Suprapubic skin (tissue), 4 donors: ENCODE measurements at places on chromosomes 7 and 10.

- DNase-seq, result no peak
Observed at GRCh38 chr10:66746711-66747110, 179.1 kb upstream of the LRRTM3 start.

GRCh38 chr7:68511281-68511680 lies 1087.0 kb upstream of the AUTS2 start:
- DNase-seq, result no peak

GRCh38 chr7:141409801-141410329 lies 141.3 kb upstream of the AGK start:
- DNase-seq, result no peak

GRCh38 chr10:1233031-1233430 lies 176.8 kb downstream of the WDR37 start:
- DNase-seq, result no peak

DNA sequence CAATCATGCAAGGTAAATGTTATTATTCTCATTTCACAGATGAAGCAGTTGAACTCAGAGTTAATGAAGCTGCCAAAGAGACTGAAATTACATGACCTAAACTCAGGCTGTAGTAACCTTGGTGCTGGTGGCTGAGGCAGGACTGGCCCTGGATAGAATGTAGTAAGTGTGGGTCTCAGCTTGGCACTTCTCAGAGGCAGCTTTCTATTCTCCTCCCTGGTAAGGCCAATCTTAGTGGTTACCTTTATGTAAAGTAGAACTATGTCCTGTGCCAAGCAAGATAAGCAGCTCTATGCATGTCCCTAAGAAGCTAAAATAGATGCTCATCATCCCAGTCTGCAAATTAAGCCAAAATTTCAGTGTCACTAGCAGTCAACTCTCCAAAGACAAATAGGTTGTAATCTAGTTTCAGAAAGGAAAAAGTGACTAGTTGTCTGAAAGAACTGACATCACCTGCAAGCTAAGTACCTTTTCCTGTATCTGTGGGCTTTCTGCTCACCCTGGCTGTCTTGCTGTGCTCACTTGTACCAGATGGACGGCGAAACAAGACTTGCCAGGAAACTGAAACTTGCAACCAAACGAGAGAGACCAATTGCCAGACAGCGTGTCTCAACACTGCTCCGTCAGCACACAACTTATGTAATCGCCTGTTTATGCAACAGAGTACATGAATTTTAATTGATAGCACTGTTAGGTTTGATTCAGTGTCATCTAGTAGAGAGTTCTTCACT lies 43.7 kb downstream of the CH25H start:
- peak; percentile 74 for DNase-seq

GRCh38 chr7:47962262-47962661 lies 14.0 kb upstream of the PKD1L1 start:
- no peak for DNase-seq

DNA sequence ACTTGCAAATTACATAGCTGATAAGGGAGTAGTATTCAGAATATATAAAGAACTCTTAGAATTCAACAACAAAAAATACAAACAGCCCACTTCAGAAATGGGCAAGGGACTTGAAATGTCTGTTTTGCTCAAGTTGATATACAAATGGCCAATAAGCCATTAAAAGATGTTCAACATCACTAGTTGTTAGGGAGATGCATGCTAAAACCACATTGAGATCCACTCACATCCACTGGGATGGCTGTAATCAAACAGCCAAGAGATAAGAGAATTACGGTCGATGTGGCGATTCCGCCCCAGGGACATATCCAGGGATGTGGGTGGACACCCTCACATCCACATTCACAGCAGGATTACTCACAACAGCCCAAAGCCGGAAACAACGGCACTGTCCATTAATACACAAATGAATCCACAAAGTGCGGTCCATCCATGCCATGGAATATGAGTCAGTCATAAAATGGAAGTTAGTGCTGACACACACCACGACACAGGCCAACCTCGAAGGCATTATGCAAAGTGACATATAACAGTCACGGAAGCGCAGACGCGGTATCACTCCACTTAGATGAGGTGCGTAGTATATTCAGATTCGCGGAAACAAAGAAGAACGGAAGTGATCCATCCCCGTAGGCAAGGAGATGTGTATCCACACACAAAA lies 227.8 kb downstream of the DNAJB6 start:
- no peak for DNase-seq

- DNase-seq, result no peak
Observed at GRCh38 chr7:81007051-81007450, 88.2 kb upstream of the SEMA3C start.

DNA sequence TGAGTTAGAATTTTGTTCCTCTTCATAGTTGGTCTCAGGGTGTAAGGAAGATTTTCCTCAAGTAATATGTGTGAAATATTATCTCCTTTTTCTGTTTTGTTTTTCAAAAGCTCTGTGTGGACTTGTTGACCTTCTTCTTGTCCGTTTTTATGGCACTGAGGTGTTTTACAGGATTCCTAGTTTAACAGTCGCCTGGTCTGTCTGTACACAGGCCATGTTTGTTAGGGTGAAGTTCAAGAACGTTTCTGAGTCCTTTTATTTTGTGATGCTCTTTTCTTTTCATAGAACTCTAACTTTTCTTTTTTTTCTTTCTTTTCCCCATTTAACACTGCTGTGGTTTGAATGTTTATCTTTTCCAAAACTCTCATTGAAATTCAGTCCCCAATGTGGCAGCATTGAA lies 18.5 kb downstream of the TACC2 start:
- DNase-seq, result no peak

DNA sequence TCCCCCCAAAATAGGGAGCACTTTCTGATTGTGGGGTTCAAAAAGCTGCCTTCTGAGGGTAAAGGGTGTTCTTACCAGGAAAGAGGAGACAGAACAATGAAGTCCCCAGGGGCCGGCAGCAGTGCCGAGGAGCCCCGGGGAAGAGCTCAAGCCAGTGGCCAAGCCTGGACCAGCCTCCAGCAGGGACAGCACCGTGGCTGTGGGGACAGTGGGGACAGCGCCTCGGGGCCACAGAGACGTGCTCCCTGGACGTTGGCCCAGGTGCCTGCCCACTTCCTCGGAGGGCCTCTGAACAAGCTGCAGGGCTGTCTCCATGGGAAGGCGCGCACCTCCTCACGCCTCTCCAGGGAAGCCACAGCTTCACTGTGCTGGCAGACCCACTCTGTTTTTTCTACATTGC lies 312.6 kb downstream of the PTPRN2 start:
- DNase-seq, result peak; percentile 44

DNA sequence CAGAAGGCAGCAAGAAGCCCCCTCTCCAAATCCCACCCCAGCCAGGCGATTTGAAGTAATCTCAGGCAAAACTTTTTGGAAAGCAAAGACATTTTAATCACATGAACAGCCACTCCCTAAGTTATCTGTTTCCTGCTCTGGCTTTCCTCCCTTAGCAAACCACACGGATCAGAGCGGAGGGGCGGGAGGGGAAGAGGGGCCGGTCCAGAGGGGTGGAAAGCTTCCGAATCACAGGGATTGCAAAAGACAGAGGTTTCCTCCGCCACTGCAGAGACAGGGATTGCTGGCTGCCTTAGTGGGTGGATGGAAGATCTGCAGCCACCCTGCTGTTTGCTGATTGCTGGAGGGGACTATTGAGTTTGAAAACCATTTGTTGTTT lies 41.2 kb downstream of the ZCCHC24 start:
- peak; percentile 88 for DNase-seq

- no peak for DNase-seq
Observed at GRCh38 chr10:121596689-121597503, 1.3 kb downstream of the FGFR2 start.

DNA sequence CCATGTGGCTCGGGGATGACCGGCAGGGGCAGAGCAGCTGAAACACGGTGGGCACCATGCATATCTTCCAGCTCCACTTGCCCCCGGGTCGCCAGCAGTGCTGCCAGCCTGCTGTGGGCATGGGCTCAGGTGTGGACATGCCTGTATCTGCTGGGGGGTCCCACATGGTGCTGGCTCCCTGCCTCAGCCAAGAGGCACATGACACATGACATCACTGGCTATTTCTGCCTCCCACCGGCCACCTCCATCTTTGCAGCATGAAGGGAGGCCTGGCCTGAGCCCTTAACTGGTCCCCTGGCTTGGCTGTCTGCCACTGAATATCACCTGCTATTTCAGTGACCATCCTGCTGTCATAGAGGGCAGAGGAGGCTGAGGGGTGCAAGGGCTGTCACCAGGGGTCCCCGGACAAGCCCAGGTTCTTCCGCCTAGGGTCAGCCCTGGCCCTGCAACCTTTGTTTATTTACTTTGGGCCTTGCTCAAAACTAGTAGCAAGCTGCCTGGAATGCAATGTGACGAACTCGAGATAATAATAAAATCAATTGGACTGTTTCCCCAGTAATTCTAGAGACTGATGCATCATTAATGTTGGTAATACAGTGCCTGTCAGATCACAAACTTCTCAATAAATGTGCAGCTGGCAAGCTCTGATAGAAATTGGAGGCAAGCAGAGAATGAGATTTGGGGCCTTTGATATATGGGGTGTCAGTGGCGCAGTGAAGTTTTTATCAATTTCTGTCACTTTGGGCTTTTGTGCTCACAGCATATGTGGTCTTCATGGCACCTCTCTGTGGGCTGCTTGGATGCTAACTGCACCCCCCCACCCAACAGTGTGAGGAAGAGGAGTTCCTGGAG lies 28.5 kb downstream of the ZMIZ1 start:
- no peak for DNase-seq

DNA sequence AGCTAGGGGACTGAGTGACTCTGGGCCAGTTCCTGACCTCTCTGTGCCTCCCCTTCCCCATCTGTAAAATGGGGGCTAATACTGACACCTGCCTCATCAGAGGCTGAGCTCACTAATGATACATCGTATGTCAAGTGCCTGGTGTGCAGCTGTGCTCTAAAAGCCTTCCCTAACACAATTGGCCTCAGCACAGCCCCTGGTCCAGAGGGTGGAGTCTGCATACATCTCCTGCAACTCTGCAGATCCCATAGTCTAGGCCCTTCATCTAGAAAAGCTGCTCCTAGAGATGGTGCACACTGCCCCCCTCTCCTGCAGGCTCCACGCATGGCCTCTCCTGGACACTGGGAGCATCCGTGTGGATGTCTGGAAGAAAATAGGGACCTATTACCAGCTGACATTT lies 255.0 kb downstream of the RPS24 start:
- DNase-seq, result no peak
